ENCODE measurements at places on chromosomes 11 and 22.

- no peak for DNase-seq
Observed at GRCh38 chr11:2776351-2777061, 76.7 kb upstream of the KCNQ1OT1 start.

- no peak for DNase-seq
Observed at GRCh38 chr11:132901638-132902471, 630.4 kb downstream of the OPCML start.

DNA sequence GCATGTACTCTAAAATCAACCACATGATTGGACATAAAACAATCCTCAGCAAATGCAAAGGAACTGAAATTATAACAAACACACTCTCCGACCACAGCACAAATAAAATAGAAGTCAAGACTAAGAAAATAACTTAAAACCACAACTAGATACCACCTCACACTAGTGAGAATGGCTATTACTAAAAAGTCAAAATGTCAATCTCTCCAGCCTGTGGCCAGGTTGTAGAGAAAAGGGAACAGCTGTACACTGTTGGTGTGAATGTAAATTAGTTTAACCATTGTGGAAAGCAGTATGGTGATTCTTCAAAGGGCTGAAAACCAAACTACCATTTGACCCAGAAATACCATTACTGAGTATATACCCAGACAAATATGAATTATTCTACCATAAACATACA lies 1025.7 kb upstream of the TENM4 start:
- no peak for DNase-seq

DNA sequence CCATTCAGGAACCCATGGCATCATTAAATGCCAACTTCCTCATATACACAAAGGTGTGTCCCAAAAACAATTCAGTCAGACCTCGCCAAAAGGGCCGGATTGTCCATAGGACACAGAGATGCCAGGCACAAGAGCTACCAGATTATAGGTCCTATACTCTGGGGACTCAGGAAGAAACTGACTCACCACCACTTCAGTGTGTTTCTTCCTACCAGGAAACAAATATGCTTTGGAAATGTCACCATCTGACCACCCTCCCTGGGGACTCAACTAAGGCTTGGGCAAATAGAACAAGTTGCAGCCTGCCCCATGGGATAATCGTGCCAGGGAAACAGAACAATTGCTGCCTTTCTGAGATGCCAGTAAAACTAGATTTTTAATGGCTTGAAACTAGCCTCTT lies 11.7 kb downstream of the POU2AF3 start:
- no peak for DNase-seq

DNA sequence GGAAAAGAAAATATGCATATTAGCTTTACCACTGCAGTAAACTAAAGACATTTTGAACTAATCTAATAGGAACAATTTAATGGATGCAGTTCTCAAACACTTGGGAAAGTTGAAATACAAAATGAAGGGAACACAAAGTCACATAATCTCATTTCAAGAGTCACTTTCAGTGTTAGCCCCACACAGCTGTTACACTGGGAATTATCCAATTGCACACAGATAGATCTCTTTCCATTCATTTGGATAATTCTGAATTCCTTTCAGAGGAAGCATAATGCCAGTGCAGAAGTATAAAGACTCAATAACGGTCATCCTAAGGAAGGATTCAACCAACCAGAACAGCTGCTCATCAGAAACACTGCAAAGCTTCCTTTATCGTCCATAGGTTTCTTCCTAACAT lies 173.3 kb downstream of the GRIA4 start:
- no peak for DNase-seq

GRCh38 chr11:106218106-106218505 lies 140.6 kb downstream of the AASDHPPT start:
- DNase-seq, result no peak

GRCh38 chr11:67332081-67332691 lies 21.2 kb downstream of the POLD4 start:
- no peak for DNase-seq

DNA sequence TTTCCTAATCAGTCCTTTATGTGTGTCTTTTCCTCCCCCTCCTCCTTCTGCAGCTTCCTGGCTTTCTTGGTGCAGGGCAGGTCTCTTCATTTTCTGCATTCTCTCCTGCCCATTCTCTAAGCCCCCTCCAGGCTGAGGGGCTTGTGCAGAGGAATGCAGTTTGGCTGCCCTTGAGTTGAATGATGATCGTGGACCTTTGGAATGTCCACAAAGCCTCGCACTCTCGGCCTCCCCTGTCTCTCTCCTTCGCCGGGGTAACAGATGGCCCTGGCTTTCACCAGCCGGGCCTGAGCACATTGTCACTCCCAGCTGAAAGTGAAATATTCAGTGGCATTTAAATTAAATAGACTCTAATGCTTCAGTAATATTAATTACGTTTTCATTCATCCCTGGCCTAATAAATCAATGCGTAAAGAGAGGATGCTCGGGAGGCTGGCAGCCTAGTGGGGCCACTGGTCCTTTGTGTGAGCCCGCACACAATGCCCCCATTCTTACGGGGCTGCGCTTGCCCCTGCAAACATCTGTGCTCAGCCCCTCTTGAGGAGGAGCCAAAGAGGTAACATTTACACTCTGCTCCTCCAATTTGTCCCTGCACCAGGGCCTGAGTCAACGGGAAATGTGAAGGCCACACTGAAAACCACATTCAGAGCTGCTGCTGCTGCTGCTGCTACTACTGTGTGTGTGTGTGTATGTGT lies 64.9 kb upstream of the PAX6 start:
- DNase-seq, result no peak

DNA sequence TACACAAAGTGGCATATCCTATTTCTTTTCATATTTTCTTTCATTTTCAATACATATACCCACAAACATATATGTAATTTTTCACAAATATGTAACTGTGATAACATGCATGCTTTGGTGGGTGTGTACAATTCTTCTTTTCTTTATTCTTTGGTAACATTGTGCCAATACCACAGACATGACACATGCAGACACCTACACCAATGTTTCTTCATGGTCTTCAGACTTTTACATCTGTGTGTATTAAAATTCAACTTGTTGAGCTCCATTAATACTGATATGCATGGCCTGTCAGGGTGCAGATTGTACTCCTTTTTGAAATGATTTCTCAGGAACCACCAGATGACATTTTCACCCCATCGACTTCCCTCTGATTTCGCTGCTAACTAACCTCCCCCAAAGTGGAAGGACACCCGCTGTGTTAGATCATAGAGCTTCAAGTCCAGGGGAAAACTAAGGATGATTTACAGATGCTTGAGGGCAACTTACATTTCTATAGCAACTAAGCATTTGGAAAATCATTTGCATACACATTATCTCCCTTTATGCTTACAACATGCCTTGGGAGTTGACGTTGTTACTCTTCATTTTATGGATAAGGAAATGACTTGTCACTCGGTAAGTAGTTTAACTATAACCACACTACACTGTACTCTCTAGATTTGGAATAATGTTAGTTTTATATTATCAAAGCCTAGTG lies 10.5 kb upstream of the PANX3 start:
- no peak for DNase-seq

DNA sequence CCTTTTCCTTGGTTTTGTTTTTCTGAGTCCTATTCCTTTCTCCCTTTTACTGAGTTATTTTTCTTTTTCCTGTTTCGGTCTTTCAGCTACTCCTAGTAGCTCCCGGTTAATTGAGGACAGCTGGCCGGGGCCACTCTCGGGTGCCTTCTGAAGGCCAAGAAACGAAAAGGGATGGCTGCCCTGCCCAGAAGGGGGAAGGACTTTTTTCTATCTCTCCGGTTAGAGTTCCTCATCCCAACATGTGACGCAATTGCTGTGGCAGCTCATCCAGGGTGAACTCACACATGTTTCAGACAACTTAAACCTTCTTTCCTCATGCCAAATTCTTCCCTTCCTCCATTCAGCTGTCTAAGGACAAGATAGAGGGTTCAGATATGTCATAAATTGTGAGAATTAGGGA lies 83.6 kb downstream of the PIWIL4 start:
- DNase-seq, result no peak

- DNase-seq, result no peak
Observed at GRCh38 chr11:121451178-121451985, 732 bp upstream of the SORL1 start.

Data from frontal cortex (tissue), 4 donors.